ENCODE measurements at places on chromosomes 13 and 19. TPM values are rescaled to one million over a fixed set of nuclear protein-coding genes. Genes with fewer than 3 reads are reported as not detected.

KLK4 gene
- total RNA-seq, result not detected

C19orf67 gene
- not detected for total RNA-seq

ADAMTS10 gene
- total RNA-seq, result 73.6 TPM

OSCAR gene
- total RNA-seq, result 0.48 TPM

MCEMP1 gene
- total RNA-seq, result not detected

TMPRSS9 gene
- total RNA-seq, result 0.15 TPM

TEKTIP1 gene
- 0.35 TPM for total RNA-seq

ZNF83 gene
- 37.8 TPM for total RNA-seq

CRX gene
- not detected for total RNA-seq

RHPN2 gene
- 5.4 TPM for total RNA-seq

EEF2 gene
- 2,036 TPM for total RNA-seq

C13orf42 gene
- total RNA-seq, result not detected

MADCAM1 gene
- 0.92 TPM for total RNA-seq

TMEM145 gene
- not detected for total RNA-seq

ZNF93 gene
- 6.1 TPM for total RNA-seq

ZNF44 gene
- total RNA-seq, result 7.2 TPM

DAND5 gene
- total RNA-seq, result 0.57 TPM

KIR3DL1 gene
- total RNA-seq, result not detected

FGF22 gene
- not detected for total RNA-seq

CBARP gene
- total RNA-seq, result 7.6 TPM

TLE2 gene
- total RNA-seq, result 12.3 TPM

MISP3 gene
- 2.0 TPM for total RNA-seq

SOX1 gene
- not detected for total RNA-seq

Data from chondrocyte (in vitro differentiated cells).